ENCODE measurements at places on chromosomes 2 and 18. TPM values are rescaled to one million over a fixed set of nuclear protein-coding genes. Genes with fewer than 3 reads are reported as not detected.

The YES1 gene
- polyA plus RNA-seq: 15.8 TPM

DNA sequence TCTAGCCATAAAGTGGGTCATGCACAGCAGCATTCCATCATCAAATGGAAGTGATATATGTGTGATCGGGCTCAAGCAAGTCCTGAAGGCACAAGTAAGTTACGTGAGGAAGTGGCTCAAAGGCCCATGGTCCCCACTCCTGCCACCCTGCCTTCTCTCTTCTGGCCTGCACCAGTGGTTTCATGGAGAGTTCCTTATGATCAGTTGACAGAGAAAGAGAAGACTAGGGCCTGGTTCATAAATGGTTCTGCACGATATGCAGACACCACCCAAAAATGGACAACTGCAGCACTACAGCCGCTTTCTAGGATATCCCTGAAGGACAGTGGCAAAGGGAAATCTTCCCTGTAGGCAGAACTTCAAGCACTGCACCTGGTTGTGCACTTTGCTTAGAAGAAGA is 412.6 kb upstream of the SMIM21 start:
- DNase-seq: no peak

DNA sequence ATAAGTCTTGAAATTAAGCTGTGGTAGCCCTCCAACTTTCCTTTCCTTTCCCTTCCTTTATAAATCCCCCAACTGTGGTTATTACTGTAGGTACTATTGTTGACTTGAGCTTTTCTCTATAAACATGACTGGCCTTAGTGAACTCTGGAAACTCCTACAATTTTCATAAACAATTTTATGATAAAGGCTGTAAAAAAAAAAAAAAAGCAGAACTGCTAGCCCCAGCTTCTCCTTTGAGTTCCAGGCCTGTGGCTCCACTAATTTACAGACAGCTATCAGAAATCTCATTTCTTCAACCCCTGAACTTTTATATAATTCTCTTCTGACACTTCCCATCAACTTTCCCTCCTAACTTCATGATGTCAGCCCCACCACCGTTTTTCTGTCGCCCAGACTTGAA is 174.3 kb downstream of the IKZF2 start:
- no peak for DNase-seq

DNA sequence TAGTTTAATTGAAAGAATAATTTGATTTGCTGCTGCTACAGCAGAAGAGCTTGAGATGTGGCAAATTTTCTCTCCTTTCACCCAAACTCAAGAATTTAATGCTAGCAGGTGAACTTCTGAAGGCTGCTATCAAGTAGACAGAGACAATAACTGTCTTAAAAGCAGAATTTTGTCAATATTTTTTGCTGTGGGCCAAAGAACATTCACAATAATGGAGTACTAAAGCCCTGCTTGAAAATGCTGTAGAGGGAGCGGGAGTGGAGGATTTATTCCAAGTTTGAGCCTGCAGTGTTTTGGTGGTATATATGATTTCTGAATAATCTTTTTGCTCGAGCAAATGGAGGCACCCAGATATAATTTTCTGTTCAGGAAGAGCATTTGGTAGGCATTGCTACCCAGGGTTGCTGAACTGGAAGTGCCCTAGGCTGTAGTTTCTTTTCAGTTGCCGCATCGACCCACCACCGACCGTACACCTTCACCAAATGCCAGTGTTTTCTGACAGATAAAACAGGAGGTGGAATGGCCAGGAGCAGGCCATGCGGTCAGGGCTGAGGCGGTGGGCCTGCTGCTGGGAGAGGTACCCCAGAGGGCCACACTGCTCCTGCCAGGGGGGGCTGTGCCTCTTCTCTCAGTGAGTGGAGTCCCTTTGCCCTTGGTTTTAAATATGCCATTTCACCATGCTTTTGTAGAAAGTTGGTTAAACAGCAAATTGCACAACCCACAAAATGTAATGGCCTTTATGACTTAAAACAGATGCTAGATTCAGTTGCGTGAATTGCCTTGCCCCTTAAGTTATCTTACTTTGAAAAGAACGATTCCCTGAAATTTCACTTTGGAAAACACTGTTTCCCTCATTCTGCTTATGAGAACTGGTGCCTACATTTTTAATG is 36.4 kb downstream of the TSHZ1 start:
- DNase-seq: no peak

DNA sequence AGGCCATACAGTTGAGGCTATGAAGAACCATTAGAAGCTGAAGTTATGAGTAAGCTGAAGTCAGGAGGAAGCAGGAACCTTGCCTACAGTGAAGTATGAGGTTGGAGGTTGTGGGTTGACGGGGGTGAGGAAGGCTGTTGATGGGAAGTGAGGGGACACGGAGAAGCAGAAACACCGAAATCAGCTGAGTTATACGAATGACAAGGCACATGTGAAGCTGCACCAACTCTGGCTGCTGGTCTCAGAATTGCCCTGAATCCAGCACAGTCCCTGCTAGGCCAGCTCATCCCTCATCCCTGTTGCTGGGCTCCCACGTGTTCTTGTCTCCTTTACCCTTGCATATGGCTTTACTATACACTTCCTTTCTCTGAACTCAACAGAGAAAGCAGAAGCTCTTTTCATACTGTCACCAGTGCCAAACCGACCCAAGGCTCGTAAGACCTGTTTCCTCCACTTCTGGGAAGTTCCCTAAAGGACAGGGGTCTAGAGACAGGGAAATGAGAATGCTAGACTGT is 9.2 kb upstream of the TMEM247 start:
- DNase-seq: no peak

All from BJ (cell line).